ENCODE measurements at places on chromosomes 7 and 10.

- DNase-seq = no peak
These were observed 32.7 kb downstream of the SLC29A3 start for GRCh38 chr10:71351628-71352319.

- no peak for DNase-seq
These were observed 125.6 kb downstream of the CYP26A1 start for GRCh38 chr10:93199191-93199751.

DNA sequence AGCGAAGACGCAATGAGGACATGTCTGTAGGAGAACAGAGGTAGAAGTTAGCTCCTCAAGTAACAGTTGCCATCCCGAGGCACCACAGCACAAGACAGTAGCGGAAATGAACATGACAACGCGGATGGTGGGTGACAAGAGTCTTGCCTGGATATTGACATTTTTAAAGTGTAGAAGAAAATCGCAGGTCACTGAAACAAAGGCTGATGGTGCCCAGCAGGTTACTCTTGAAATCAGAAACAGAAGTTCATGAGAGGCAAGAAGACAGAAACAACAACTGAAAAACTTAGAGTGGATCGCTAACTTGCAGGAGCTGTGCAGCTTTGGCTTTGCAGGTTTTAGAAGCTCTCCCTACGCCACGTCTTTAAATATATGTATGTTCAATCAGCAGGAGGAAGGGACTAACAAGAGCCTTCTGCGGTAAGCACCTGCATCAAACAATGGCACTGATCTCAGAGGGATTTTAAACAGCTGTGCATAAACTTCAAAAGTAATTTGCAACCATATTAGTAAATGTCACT lies 1.8 kb downstream of the PRKCQ start:
- DNase-seq = no peak

DNA sequence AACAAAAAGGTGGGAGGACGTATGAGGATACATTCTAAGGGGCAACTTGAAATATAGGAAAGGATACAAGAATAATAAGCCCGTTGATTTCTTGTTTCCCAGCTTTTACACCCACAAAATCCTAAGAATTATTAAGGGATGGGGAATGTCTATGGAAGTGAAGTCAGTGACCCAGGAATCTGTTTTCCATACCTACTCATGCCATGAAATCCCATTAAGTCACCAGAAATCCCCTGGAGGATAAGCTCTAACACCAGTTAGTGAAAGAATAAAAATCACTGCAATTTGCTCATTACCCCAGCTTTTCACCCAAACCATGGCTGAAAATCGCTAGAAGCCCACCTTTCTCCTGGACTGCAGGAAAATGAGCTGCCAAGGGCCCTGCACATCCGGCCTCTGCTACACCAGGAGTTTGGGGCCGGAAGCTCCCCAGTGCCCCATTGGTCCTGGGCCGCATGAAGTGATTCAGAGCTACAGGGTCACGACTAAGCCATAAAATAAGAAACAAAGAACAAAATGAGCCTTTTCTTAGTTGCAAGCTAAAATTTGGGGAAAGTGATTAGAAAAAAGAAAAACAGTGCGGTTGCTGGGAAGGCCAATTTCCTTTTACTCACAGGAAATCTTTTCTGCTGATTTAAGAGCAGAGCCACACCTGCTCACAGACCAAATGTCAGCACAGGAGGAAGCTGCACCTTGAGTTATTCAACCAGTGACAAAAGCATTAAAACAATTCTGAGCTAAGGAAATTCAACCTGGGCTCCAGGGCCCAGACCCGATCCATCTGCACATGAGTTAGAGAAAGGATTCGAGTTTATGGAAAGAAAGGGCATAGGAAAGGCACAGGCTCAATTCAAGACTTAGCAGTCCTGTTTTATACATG lies 40.3 kb downstream of the HIPK2 start:
- DNase-seq = no peak

- DNase-seq = no peak
These were observed 40.5 kb downstream of the DNAJB12 start for GRCh38 chr10:72314263-72314662.

DNA sequence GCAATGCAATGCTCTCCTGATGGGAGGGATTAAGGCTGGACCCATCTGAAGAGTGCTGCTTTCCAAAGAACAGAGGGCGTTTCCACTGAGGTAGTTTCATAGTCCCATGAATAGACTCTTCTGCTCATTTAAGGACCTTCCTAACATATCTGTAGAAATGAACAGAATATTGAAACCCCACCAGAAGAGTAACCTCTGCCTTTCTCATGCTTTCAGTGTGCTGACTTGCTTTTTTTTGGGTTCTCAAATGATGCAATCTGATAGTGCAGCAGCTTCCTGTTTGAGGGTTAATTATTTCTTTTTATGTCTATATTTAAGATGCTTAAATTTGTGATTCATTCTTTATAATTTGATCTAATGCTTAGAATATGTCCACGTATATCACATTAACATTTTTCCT lies 82.2 kb downstream of the GATA3 start:
- DNase-seq = no peak

- no peak for DNase-seq
These were observed 93.2 kb downstream of the CFTR start for GRCh38 chr7:117572856-117573620.

- DNase-seq = no peak
These were observed 125.3 kb upstream of the CELF2 start for GRCh38 chr10:10892290-10892875.

DNA sequence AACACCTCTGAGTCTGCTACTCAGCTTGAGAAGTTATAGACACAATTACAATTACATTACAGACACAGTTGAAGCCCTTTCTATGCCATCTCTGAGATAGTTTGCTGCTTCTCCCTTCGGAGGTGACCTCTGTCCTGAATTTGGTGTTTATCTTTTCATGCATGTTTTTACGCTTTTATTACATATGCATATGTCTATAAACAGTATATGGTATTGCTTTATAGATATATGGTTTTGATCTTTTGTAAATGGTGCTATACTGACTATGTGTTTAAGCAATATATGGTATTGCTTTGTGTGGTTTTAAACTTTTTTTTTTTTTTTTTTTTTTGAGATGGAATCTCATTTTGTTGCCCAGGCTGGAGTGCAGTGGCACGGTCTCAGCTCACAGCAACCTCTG lies 48.4 kb downstream of the HK1 start:
- no peak for DNase-seq

GRCh38 chr10:8640878-8641277 lies 586.4 kb downstream of the GATA3 start:
- DNase-seq = no peak

GRCh38 chr7:104980440-104980839 lies 33.6 kb upstream of the KMT2E start:
- no peak for DNase-seq

- DNase-seq = no peak
These were observed 34.0 kb downstream of the GOT1 start for GRCh38 chr10:99396471-99396870.

- no peak for DNase-seq
These were observed 27.5 kb downstream of the XPNPEP1 start for GRCh38 chr10:109895848-109896247.

DNA sequence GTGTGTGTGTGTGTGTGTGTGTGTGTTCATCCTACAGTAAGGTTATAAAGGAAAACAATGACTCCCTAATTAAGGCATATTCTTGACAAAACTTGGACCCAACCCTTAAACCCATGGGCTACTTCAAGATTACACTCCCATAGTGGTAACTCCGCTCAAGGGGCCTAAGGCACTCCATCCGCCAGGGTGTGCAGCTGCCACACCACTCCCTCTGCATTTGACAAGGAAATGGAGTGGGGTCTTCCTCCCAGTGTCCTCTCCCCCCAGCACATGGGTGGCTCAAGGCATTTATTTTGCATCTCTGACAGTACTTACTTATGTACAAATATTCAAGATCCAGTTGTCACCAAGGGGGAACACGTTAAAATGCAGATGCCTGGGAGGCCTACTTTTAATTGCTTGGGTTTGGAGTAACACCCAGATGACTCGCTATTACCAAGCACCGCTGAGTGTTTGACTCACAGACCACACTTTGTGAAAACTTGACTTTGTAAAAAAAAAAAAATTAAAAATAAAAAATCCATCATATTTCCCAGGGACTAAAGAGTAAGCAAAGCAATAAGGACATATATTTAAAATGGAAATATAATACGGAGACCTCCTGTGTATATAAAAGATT lies 53.0 kb upstream of the AGR3 start:
- no peak for DNase-seq

GRCh38 chr7:15178065-15178464 lies 275.5 kb upstream of the DGKB start:
- no peak for DNase-seq

DNA sequence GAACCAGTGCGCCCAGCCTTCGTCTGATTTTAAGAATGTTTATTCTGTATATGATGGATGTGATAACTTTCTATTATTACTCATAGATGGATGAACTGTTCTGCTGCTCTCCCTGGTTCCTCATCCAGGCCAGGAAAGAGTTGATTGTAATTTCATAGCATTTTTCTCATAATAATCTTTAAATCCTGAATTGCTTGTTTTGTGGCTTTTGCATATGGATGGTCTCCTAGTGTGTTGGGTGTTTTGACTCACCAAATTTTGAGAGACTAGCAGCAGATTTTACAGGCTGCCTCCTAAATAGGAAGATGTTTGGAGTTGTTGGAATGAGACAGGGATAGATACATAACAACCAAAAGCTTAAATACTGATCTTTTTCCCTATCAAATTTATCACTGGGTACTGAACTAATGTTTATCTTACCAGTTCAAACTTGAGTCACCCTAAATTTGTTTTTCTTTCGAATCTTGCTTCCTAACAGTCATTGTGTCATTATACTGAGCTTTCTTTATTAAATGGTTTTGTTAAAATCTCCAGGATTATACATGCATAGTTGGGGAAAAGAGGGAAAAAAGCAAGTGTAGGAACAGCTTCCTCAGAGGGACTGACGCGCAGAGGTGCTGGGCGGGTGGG lies 106.0 kb upstream of the GATA3 start:
- DNase-seq = no peak

- DNase-seq = no peak
These were observed 3.0 kb downstream of the AFAP1L2 start for GRCh38 chr10:114401195-114401791.

DNA sequence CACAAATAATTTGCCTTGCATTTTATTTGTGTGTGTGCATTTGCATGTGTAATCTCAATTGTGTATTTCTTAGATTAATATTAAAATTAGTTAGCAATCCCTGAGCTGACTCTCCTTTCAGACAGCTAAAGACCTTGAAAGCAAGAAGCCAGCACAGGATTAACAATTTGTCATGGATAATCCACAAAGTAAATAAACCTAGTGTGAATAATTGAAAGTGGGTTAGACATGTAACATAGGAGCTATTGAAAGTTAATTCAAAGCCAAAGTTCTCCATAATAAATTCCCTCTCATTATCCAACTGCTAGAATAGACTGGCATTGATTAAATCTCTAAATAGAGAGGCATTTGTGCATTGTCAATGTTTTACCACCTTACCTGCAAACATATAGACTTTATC lies 326.1 kb downstream of the PLXDC2 start:
- no peak for DNase-seq

- peak; percentile 40 for DNase-seq
These were observed 1.5 kb upstream of the GRIFIN start for GRCh38 chr7:2477447-2478398.

DNA sequence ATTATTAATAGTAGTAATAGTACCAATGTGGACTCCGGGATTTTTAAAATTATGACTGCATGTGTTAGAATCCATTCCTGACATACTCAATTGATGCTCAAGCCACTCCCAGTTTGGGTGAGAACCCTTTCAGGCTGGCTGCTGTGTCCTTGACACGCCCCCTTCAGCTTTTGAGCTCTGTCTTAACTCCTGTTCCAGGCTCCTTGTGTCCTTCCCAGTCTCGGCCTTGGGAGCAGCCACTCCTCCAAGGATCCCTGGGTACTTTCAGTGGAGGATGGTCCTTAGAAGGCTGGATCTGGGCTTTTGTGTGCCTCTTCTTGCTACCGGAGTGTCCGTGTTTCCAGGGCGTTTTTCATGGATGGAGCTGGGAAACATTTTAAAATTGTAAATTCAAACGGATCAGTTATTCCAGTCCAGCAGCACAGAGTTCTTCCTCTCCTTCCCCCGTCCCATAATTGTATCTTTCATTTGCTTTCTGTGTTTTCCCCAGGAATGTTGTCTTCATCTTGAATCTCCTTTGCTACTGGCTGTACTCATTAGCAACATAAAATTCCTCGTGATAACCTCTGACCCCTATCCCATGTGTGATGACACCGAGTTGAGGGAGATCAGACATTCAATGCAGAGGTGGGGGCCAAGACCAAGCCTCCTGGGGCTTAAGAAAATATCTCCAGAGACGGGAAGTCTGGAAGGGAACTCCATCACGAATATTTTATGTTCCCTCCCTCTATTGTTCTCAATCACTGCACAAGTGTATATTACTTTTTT lies 40.0 kb upstream of the PFKFB3 start:
- DNase-seq = no peak

DNA sequence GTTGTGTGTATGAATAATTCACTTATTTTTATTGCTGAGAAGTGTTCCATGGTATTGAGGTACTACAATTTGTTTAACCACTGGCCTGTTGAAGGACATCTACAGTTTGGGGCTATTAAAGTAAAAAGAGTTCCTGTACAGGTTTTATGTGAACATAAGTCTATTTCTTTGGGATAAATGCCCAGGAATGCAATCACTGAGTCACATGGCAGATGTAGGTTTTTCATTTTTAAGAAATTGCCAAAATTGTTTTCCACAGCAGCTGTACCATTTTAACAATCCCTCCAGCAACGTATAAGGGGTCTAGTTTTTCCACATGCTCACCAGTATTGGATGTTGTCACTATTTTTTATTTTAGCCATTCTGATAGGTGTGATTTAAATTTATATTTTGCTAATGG lies 243.9 kb downstream of the TNS3 start:
- no peak for DNase-seq

GRCh38 chr10:130689743-130690626 lies 553.8 kb downstream of the GLRX3 start:
- DNase-seq = no peak

DNA sequence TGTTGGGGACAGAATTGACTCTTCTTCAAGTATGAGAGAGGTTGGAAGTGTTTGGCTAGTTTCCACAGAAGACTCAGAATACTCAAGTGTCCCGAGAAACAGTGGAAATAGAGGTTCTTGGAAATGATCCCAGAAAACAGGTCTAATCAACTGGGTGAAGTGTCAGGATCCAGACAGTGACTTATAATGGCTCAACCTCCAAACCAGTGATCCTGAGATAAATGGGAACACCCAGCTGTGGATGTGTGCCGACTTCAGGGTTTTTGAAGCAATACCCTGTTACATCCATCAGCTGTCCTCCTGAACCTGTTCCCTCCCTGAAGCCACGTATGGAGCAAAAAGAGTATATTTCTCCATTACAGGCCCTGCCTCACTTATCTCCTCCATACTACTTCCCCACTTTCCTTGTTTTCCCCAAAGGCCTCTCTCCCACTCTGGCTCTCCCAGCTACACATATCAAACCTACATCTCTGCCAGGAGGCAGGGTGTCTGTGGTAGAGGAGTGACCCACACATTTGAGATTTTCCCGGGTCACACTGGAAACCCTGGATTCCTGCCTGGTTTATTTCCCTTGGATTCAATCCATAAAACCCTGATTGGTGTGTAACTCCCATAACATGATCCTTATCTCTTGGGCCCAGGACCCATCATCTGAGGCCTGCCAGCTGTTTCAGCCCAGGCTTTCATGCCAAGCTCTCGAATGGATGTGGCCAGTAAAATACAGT lies 17.6 kb upstream of the ELOVL3 start:
- DNase-seq = no peak
